ENCODE measurements at places on chromosomes 7 and 10.

- DNase-seq: no peak
Measured at GRCh38 chr10:78150756-78151155, 117.1 kb downstream of the RPS24 start.

- DNase-seq: no peak
Measured at GRCh38 chr10:31769564-31769963, 159.1 kb downstream of the ARHGAP12 start.

DNA sequence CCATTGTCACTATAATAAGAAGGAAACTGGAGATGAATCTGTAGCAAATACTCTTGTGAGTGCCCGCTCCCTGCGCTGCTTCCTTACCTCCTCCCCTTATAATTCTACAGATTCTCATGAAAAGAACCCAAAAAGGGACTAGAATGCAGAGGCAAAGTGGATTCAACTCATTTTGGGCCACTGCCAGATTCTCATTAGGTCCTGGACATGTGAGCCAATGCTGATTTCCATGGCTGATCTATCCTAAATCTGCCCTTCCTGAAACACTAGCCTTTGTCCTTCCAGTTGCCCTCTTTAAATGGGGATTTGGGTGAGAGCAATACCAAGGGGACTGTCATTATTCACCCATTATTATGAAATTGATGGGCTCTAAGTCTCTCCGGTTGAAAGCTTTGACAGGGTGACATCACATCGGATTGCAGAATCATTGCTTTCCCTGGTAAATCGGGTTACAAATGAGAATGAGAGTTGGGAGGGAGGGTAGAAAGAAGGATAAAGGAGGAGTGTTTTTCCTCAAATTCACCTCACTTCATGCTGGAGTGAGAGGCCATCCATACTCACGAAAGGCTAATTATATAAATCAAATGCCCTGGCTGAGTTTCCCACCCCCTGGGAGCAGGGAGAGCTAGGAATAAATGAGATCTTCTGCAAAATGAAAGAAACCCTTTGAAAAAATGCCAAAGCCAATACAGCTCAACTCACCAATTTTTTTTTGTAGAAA lies 37.5 kb downstream of the PTN start:
- DNase-seq: no peak

DNA sequence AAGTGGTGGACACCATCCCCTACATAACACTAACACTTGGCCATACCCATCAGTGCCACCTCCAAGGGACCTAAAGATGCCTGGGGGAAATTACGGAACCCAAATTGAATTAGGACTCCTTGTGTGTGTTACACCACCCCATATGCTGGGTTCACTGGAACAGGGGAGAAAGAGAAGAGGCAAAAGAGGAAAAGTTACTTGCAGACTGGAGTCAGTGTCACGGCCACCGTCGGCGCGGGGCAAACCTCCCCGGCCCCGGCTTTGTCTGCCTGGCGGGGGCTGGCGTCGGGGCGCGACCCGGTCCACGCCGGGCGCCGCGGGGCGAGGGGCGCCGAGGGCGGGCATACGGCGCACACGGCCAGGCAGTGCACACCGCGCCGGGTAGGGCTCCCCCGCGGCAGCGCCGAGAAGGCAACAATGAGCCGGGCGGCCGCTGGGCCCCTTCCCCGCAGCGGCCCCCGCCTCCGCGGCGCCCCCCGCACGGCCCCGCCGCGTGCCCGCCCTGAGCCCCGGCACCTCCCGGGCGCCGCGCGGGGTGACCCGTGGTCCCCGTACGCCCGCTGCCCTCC lies 171.1 kb downstream of the FAM107B start:
- DNase-seq: peak; percentile 43

DNA sequence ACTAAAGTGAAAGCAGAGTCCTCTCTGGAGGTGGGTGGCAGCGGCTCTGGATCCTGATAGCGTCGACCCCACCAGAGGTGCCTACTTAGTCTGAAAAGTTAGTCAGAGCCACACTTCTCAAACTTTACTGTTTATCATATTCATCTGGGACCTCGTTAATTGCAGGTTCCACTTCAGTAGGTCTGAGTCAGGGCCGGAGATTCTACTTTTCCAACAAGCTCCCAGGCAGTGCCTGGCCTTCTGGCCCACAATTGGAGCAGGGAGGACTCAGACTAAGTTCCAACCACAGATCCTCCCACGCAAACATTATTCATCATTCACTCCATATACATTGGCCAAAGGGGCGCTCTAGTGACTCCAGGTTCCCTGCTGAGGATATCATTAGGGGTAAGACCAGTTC lies 78.1 kb downstream of the VSTM4 start:
- DNase-seq: no peak

DNA sequence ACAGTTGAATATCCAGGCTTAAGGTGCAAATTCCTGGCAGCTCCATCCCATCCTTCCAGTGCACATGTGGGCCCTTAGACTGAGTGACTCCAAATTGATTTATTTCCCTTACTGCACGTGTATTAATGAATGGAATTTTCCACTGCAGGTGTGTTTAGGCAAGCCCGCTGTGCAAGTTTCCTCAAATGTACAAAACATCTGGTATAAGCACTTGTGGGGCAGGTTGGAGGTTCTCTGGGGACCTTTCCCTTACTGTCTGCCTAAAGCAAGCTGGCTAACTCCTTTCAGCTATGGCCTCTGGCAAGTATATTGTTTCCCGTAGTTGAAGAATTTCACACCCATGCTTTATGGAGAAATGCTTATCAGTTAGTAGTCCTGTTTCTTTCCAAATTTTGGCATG lies 25.3 kb upstream of the GIMAP6 start:
- DNase-seq: no peak

DNA sequence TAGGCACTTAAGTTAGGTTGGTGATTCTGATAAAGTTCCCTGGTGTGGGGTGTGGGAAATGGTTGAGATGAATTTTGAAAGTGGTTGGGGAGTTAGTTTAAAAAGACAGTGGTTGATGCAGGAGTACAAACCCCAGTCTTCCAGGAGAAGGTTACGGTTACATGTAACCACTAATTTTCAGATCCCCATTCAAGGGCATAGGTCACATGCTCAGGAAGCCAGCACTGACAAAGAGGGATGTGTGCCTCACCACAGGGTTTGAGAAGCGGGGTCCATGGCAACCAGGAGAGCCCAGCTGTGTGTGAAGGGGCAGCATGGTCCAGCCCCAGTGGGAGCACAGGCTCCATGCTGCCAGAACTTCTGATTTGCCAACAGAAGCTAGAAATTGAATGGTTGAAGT lies 144.2 kb downstream of the MDFIC start:
- no peak for DNase-seq

DNA sequence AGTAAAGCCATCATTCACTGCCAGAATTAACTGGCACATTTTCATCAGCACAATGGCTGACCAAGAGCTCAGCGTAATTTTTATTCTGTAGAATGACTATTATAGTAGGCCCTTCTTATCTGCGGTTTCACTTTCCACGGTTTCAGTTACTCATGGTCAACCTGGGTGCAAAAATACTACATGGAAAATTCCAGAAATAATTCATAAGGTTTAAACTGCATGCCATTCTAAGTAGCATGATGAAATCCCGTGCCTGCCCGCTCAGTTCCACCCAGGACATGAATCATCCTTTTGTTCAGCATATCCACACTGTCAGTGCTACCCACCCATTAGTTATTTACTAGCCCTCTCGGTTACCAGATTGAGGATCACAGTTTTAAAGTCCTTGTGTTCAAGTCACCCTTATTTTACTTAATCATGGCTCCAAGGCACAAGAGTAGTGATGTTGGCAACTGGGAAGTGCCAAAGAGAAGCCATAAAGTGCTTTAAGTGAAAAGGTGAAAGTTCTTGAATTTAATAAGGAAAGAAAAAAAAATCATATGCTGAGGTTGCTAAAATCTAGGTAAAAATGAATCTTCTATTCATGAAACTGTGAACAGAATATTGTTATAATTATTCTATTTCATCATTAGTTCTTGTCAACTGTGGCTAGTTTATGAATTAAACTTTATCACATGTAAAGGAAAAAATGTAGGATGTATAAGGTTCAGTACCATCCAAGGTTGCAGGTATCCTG lies 204.9 kb downstream of the DOCK4 start:
- no peak for DNase-seq

DNA sequence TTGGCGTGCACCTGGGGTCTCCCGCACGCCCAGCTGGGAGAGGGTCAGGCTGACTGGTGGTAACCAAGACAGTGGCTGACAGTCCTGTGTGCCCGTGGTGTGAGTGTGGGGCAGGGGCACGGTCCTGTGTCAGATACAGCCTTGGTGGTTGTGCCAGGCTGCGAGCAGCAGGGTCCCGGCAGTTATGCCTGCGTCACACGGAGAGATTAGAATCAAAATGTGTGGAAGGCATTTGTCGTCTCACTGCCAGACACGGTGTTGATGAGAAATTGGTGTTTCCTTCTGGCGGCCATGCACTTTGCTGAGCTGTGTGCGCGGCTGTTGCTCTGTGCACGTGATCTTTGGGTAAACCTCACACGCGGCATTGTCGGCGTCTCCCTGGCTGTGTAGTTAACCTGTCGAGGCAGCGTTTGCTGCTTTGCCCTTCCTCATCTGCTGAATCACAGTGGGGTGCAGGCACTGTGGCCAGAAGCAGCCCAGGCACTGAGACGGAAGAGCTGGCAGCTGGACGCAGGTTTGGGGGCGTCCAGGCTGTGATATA lies 87.7 kb downstream of the NKX6-2 start:
- no peak for DNase-seq

DNA sequence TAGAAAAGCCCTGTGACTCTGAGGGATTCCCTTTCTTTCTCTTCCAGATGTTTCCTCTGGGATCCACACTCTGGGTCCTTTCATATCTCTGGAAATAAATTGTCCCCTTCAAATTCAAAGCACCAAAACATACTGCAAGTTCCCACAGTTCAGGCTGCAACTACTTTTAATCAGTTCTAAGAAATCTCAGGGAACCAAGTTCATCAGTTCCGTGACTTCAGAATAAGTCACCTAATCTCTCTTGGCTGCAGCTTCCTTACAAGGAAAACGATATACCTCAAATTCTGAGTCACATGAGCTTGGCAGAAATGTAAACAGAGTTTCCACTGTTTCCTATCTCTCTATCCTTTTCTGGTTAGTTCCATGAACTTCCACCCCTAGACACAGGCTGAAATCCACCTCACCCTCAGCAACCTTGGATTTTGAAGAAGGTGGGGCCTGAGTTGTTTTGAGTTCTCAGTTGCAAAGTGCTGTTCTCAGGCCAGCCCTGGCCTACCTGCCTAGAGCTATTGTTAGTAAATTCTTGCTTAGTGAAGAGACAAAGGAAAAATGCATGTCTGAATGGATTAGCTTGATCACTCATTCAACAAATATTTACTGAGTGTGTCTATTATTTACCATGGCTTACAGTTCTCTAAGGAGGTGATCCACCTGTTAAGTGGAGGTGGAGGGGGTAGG lies 59.3 kb upstream of the IL6 start:
- DNase-seq: no peak

DNA sequence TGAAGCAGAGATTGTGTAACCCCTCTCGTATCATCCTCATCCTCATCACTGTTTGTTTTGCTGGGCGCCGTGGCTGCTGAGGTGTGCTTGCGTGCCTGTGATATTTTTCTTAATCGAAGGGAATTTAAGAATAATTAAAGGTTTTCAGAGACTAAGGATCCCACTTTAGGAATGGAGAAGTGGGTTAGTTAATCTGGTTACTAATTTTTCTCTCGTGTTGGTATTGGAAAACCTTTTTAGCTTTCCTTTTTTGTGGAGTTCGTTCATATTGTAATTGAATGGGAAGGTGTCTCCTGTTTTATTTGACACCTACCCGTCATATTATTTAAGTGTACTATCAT lies 1.3 kb downstream of the UBN2 start:
- no peak for DNase-seq

DNA sequence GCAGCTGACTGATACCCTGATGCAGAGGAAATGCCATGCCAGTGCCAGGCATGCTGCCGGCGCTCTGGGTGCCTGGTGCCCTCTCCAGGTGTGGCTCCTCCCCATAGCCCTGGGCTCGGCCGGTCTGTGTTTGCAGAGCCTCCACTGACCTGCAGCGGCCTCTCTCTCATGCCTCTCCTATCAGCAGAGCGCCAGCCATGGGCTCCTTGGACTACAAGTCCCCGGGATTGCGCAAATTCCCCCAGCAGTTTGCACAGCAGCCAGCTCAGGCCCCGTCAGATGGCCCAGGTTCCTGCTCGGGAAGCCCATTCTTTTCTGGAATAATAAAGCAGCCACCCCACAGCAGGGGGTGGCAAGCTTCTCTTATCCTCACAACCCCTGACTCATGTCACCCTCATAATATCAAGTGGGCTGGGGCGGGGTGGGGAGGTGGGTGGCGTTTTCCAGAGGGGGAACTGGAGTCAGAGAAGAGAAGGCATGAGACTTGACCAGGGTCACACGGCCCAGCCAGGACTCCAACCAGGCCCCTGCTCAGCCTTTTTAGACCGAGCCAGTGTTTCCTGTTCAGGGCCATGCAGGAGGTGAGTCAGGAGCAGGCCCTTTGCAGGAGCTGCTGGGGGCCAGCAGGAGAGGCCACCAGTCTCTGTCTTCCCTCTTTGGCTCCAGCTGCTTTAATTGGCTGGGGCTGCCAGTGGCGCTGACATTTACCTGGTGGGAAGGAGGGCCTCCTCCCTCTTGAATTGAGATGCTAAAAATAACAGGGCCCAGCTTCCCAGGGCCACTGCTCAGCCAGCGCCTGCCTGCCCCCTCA lies 58.6 kb downstream of the ZMIZ1 start:
- DNase-seq: no peak

GRCh38 chr10:17431871-17432311 lies 22.5 kb downstream of the ST8SIA6 start:
- no peak for DNase-seq

DNA sequence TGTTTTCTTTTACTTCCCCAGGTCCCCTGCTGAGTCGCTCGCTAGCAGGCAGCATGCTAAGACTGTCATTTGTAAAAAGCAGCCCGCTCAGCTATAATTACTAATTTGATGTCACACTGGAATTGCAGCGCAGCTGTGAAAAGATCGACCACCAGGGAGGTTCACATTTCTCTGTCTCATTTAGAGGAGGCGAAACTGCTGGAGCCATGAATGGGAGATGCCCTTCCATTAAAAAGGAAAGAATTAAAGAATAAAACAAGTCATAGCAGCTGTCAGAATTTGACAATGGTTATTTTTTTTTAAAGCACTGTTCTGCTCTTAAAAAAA lies 153.5 kb downstream of the PIP4K2A start:
- no peak for DNase-seq
